ENCODE measurements at places on chromosomes 2 and 18. TPM values are rescaled to one million over a fixed set of nuclear protein-coding genes. Genes with fewer than 3 reads are reported as not detected.

Gene DES
- total RNA-seq = 182 TPM

Gene ZNF521
- total RNA-seq = 41.6 TPM

Gene UGT1A10
- total RNA-seq = not detected

DNA sequence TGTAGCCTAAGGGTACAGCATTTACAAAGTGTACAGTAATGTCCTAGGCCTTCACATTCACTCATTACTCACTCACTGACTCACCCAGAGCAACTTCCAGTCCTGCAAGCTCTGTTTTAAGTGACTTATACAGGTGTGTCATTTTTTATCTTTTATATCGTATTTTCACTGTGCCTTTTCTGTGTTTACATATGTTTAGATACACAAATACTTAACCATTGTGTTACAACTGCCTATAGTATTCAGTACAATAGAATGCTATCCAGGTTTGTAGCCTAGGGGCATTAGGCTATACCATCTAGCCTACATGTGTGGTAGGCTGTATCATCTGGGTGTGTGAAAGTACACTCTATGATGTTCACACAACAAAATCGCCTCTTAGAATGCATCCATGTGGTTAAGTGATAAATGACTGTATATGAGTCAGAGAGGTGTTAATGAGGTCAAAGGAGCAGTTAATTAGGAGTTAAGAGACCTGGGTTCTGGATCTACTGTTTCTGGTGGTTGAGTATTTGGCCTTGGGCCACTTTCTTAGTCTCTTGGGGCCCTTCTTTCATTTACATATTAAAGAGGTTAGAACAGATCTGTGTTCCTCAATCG, 149.1 kb downstream of the GREB1L start:
- H3K27me3 ChIP-seq = no peaks in the 10 kb centered on the region
- no peak for DNase-seq
- no peak overlapping the region for H3K4me3 ChIP-seq
- no peaks in the 10 kb centered on the region for H3K4me1 ChIP-seq
- no peak overlapping the region for H3K27ac ChIP-seq

DNA sequence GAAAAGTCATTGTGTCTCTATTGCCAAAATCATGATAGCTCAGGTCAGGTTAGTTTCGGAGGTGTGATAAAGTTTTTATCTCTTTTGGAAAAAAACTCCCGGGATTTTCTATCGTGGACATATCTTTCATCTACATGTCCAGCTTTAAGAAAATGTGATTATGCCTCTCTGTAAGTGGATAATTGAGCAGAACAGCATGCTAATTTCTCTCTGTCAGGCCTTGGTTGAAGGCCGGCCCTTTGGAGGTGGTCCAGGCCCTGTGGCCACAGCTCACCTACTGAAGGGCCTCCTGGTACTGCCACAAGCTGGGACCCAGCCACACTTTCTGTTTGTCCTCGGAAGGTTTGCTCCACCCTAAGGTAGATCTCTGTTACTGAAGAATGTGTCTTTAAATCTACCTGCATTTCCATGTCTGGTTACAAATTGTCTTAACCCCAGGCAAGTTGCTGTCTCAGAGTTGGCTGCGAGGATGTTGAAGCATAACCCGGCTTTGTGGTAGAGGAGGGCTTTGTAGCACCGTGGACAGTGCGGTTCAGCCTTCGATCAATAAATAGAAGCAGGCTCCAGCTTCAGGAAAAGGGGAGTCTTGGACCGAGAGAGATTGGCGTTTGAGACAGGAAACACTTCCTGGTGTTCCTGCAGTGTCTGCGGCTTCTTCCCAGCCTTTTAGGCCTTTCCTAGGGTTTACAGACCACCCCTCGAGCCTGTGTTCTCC, 25.5 kb downstream of the TCF7L1 start:
- no peak overlapping the region for H3K4me3 ChIP-seq
- H3K27ac ChIP-seq = no peak overlapping the region
- no peaks in the 10 kb centered on the region for H3K36me3 ChIP-seq

GRCh38 chr2:218168016-218168415, 1.3 kb upstream of the CXCR1 start:
- H3K27me3 ChIP-seq = no peaks in the 10 kb centered on the region
- H3K27ac ChIP-seq = no peak overlapping the region
- H3K4me3 ChIP-seq = no peak overlapping the region
- no peaks in the 10 kb centered on the region for H3K36me3 ChIP-seq
- no peak for DNase-seq

DNA sequence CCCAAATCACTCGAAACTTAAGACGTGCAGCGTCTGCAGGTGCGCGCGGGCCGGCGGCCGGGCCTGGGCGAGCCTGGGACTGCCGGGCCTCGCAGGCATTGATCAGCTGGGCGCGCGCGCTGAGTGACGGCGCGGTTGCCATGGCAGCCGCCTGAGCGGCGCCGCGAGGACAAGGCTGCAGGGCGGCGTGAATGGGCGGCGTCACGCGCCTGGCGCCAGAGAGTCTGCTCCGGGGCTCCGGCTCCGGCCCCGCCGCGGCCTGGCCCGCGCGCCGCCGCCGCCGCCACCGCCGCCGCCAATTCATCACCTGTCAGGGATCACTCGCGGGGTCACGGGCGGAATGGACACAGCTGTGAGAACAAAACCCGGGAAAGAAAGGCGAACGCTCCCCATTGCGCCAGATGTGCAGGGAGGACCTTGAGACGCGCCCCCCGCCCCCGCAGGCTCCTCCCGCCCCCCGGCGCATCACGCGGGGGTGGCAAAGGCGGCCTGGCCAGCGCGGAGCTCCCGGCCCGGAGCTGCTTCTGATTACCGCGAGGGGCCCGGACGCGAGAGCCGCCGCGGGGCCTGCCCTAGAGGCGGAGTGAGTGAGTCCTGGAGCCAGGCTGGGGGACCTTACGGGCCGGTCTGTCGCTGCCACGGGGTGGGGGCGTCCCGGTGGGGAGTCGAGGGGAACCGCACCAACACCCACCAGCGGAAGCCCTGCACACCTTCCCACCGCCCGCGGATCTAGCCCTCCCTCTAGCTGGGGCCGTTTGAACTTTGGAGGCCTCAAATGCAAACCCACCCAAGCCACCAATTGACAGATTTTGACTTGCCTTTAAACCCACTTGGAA, 2.9 kb upstream of the ID2 start:
- H3K27me3 ChIP-seq = no peaks in the 10 kb centered on the region
- peak; percentile 75 for DNase-seq
- no peaks in the 10 kb centered on the region for H3K36me3 ChIP-seq
- H3K4me3 ChIP-seq = peak overlapping the region; percentile 46

GRCh38 chr2:95057535-95058370, 32.2 kb downstream of the MAL start:
- no peak overlapping the region for H3K4me3 ChIP-seq
- H3K4me1 ChIP-seq = no peaks in the 10 kb centered on the region
- no peaks in the 10 kb centered on the region for H3K27me3 ChIP-seq

DNA sequence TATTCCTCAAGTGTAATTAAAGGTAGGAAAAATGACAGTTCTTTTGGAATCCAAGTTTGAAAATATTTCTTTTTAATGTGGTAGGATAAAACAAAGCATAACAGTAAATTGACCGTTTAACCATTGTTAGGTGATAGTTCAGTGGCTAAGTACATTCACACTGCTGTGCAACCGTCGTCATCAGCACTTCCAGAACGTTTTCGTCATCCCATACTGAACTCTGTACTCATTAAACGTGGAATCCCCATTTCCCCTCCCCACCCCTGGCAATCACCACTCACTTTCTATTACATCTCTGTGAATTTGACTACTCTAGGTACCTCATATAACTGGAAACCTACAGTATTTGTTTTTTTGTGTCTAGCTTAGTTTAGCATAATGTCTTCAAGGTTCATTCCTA, 32.9 kb upstream of the FZD5 start:
- no peak overlapping the region for H3K27ac ChIP-seq
- H3K36me3 ChIP-seq = no peaks in the 10 kb centered on the region
- no peaks in the 10 kb centered on the region for H3K27me3 ChIP-seq
- no peak overlapping the region for H3K4me3 ChIP-seq
- no peak for DNase-seq
- no peaks in the 10 kb centered on the region for H3K4me1 ChIP-seq
